ENCODE measurements at places on chromosomes 6 and 20.

- DNase-seq, result no peak
Measured at GRCh38 chr20:31559704-31560093, 45.4 kb upstream of the ID1 start.

DNA sequence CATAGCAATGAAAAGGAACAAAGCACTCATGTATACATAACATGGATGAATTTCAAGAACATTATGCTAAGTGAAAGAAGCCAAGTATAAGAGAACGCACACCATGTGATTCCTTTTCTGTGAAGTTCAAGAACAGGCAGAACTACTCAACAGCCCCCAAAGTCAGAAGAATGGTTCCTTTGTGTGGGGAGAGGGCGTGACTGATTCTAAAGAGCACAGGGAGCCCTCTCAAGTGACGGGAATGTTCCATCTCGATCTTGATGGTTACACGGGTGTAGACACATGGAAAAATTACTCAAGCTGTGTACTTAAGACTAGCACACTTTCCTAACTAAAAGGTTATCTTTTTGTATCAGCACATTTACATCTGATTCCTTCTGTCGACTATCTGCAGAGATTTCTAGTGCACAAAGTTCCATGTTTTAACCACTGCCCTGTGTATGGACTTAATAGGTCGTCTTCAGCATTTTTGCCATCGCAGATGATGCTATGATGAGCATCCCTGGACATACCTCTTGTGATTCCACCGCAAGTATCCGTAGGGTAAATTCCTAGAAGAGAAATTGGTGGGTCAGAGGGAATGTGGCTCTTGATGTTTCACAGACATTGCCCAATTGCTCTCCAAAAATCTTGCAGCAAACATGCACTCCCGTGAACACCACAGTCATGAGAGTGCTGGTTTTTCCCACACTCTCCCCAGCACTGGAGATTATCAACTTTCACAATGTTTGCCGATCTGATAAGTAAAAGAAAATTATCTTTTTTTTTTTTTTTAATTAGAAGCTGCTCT, 279.3 kb downstream of the BMP7 start:
- no peak for DNase-seq

DNA sequence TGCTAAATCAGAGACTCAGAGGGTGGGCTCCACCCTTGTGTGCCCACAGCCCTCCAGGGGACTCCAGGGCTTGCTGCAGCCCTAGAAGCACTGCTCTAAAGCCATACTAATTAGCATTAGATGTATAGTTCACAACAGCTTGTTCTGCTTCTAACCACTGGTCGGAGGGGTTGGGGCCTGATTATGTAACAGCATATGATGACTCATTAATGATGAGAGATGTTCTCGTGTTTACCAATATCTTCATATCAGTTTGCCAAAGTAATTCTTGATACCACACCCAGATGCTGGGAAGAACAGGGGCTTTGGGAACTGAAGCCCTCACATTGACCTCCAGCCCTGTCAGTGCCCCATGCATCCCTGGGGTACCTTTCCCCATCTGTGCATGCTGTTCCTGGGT, 104.1 kb upstream of the FOXA2 start:
- DNase-seq, result no peak

- no peak for DNase-seq
Measured at GRCh38 chr6:118897386-118897785, 3.4 kb downstream of the ASF1A start.

- no peak for DNase-seq
Measured at GRCh38 chr20:34201531-34201930, 39.7 kb upstream of the ASIP start.

DNA sequence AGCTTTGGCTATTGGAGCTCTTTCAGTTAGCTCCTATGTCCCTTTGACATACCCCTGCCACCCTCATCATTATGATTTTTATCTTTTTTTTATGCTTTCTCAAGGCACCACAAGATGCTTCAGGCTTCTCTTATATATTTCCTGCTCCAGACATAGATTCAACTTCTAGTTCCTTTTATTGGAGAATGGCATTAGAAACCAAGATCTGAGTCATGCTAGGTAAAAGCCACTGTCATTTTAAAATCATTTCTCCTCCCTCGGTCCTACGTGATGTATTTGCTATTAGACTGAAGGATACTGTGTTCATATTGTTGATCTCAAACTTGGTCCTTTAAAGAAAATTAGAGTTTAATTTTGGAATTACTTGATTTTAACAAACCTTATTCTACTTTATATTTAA, 8.3 kb downstream of the TENT5A start:
- DNase-seq, result no peak

DNA sequence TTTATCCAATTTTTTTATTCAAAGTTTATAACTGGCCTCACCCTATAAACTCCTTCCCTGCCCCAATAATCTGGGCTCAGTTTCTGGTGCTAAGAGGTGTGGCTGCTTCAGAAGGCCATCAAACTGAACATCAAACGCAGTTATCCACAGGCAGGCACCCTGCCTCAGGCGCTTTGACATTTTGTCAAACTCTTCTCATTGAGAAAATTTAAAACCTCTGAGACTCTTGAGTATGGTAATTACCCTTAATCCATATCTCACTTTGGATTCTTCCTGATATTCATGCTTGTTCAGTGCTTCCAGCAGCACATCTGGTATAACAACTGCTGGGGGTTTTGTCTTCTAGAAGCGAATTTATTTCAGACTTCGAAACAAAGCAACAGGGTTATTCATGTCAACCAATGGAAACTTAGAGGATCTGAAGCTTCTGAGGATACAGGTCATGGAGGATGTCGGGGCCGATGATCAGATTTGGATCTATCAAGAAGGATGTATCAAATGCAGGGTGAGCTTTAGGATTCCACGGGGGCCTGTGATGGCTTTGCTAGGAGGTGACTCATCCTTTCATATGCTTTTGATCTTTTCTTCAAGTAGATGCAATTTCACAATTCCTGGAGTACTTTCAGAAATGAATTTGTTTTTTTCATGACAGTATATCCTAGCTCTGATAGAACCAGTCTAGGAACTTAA, 68.2 kb downstream of the RTN4IP1 start:
- DNase-seq, result no peak

DNA sequence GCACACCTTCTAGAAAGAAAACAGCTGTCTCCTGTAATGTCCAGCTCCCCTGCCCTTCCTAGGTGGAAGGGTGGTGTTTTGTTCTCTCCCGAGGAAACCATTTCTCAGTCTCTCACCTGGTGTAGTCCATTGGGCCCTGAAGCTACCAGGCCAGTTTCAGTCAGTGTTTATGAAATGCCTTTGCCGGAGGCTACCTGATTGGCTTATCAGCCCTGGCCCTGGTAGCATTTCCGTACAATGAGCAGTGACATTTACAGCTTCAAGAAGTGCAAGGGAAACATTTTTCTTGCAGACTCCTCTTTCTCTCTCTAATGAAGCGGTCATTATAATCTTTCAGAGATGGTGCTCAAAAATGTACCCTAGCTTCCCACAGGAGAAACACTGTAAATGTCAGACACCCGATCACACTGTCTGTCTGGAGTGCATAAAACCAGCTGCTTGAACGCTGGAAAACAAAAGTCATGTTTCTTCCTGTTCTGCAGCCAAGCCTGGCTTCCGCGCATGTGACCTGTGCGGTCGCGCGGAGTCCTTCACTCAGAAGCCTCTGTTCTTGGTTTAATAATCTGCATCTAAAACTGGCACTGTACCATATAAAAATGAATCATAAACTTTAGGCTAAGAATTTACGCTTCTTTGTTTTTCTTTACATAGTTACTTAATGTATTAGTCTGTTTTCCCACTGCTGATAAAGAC, 28.4 kb upstream of the SAYSD1 start:
- no peak for DNase-seq

- no peak for DNase-seq
Measured at GRCh38 chr6:158876886-158877285, 57.7 kb upstream of the EZR start.

DNA sequence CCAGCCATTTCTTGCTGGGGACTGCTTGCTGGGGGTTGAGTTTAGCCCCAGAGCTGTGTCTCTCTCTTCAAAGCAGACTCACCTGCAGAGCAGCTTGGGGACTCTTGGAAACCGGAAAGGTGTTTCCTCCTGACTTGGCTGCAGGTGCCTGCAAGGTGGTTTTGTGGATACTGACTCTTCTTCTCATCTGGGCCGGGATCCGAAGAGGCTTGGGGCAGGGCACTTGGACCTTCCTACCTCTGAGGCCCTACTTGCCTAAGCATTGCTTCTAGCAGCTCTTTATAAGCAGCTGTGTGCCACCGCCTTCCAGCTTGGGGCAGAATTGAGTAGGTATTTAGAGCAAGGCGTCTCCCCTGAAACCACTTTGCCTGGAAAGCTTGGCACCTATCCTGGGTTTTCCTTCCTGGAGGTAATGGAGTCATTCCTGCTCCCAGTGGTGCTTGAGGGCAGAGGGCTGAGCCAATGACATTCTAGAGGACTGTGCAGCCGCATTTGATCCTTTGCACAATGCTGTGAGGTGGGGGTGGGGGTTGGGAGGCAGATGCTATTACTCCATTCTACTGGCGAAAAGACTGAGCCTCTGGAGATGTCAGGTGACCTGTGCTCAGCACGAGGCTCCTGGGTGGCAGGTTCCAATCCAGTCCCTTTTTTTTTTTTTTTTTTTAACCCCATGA, 3.4 kb upstream of the CTSZ start:
- DNase-seq, result peak; percentile 20

DNA sequence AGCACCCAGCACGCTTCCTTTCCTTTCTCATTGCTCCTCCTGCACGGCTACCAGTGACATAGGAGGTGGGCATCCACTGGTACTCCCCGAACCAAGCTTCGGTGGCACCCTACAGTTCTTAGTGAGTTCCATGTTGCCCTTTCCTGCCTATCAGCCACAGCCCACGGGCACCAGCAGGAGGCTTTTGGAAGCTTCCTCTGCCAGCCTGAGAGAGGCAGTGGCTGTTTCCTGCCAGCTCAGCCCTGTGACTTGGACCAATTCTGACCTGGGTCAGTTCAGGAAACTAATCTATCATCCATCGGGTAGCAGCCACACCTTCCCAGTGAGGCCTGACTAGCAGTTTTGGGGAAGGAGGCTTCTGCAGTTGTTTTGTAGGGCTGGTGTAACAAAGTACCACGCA, 176.4 kb upstream of the UST start:
- DNase-seq, result no peak

GRCh38 chr6:48994811-48995210, 468.2 kb downstream of the MMUT start:
- peak; percentile 40 for DNase-seq

DNA sequence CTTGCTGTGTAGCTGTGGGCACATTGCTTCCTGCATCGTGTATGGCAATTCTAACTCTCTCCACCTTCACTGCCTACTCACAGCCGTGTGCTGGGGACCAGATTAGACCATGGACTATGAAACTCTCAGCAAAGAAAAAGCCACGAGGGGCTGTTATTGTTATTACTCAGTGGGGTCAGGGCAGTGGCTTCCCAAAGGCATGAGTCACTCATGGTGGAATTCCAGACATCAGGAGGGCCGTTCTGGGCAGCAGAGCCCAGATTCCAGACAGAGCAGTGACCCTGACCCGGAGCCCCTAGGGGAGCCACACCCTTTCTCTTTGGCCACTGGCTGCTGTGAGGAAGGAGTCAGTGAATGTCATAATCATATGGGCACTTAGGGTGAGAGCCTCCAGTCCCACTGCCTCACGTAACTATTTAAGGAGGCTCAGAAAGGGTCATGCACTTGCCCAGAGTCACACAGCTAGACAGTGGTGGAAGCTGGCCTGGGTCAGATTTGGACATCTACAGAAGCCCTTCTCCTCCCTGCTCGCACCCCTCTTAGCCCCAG, 22.2 kb upstream of the CCN5 start:
- peak; percentile 85 for DNase-seq

GRCh38 chr6:19181211-19181610, 656.0 kb upstream of the ID4 start:
- no peak for DNase-seq

- DNase-seq, result no peak
Measured at GRCh38 chr6:3210024-3210610, 17.3 kb downstream of the TUBB2B start.

DNA sequence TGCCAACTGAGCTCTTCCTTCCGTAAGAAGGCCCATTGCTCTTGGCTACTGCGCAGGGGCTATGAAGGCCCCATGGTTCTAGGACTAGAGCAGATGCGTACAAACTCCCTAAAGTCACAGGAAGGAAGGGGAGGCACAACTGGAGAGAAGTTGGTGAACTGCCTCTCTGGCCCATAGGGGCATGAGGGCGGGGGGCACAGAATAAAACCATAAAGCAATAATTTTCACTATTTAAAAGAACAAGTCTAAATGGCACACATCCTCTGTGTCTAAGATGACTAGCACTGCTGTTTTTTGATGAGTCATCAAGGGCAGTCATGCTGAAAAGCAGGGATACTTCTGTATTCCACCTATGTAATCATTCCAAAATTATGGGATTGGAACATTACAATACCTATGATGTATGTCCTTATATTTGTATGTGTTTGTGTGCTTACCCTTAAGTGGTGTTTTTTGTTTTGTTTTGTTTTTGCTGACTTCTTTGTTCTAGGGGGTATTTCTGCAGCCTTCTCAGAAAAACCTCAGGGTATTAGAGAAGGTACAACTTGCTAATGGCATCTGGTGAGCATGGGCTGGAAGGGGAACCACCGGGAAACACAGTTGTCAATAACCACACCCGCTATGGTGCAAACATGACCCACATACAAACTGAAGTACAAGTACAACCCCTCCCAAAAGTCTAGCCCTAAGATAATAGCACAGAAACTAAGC, 36.9 kb downstream of the B4GALT5 start:
- no peak for DNase-seq

- DNase-seq, result no peak
Measured at GRCh38 chr6:104607501-104607900, 252.2 kb downstream of the HACE1 start.

DNA sequence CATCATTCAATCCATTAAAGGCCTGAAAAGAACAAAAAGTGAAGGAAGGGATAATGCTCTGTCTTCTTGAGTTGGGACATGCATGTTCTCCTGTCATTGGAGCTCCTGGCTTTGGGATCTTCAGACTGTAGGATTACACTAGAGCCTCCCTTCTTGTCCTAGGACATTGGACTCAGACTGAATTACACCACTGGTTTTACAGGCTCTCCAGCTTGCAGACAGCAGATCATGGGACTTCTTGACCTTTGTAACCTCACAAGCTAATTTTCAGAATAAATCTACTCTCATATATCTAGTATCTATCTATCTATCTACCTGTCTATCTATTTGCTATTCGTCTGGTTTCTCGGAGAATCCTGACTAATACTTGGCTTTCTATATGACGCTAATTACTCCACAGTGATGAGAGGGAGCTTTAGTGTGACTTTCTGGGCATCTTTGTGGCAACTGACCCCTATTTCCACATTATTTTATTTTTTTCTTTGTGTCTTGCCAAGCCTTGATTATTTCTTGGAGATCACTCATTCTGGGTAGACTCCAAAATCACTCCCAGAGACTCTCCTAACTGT, 151.9 kb upstream of the ZNF184 start:
- DNase-seq, result no peak

- no peak for DNase-seq
Measured at GRCh38 chr6:137731960-137732616, 135.0 kb upstream of the TNFAIP3 start.

- DNase-seq, result no peak
Measured at GRCh38 chr6:54063228-54063539, 48.1 kb upstream of the MLIP start.

GRCh38 chr6:57209030-57209429, 13.1 kb downstream of the RAB23 start:
- no peak for DNase-seq
